AG10803 (cell line): ENCODE measurements at places on chromosomes 4 and X.

DNA sequence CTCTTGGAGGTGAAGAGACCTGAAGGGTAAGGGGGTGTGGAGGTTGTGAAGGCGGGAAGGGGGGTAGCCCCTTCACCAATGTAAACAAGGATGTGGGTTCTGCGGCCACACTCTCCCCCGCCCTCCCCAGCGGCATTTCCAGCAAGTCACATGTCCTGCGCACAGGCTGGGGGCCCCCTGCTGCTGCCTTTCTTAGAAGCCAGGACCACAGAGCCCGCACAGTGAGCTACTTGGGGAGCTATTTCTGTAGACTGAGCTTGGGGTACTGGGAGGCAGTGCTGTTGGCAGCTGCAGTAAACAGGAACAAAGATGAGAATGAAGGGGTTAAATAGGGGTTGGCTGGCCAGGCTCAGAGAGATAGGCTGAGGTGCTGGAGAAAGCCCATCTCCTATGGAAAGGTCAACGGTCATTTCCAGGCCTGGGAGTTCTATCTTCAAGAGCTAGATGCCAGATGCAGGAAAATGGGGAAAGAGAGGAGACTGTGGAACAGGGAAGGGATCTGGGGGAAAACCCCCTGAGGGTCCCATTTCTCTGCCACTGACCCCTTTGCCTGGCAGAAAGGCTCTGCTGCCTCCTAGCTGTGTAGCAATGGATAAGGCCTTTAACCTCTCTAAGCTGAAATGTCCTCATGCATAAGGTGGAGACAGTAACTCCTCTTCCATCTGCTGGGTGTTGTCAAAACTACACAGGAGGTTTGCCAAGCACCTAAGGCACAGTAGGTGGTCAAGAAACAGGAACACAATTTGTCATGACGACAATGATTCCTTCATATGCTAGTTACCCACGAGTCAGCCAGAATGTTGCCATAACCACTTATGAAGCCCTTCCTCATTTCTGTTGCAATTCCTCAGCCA is 18.5 kb upstream of the PIM2 start:
- DNase-seq, result no peak

GRCh38 chrX:56792270-56793111 is 63.4 kb downstream of the NBDY start:
- no peak for DNase-seq

GRCh38 chr4:101512416-101512815 is 165.1 kb upstream of the PPP3CA start:
- DNase-seq, result no peak

- no peak for DNase-seq
These were observed 74.6 kb upstream of the PRSS48 start for GRCh38 chr4:151202381-151202780.

DNA sequence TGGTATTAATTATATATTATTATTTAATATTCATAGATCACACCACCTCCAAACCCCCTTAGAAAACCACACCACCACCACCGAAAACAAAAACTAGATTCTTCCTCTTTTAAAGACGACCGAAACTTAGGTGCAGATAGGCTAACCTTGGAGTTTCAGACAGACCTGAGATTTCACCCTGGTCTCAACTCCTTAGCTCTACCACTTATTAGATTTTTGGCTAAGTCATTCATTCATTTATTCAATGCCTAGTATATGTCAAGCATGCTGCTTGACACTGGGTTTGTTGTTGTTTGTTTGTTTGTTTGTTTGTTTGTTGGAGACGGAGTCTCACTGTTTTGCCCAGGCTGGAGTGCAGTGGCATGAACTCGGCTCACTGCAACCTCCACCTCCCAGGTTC is 9.5 kb upstream of the BMP2K start:
- DNase-seq, result no peak
